Stimulated activated CD4-positive, alpha-beta T cell treated with anti-CD3 and anti-CD28 coated beads, TNF-alpha, amount 100 ng/mL, for 1 hour (primary cell): ENCODE measurements at places on chromosomes 4 and X.

DNA sequence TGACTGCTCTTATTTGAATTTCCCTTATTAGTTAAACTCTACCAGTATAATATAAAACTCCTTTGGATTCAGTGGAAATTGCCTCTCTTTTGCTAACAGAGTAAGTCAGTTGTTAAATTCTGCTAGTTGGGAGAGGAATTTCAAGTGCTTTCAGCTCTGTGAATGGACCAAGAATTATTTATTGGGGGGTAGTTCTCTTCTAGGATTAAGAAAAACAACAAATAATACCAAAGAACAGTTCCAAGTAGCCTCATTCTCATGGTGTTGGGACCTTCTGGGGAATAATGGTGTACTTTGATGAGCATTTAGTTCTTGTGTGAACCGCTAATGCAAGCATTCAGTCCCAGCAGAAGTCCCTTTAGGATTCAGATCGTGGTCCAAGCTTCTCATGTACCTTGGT lies 11.6 kb downstream of the SPARCL1 start:
- no peak for DNase-seq

DNA sequence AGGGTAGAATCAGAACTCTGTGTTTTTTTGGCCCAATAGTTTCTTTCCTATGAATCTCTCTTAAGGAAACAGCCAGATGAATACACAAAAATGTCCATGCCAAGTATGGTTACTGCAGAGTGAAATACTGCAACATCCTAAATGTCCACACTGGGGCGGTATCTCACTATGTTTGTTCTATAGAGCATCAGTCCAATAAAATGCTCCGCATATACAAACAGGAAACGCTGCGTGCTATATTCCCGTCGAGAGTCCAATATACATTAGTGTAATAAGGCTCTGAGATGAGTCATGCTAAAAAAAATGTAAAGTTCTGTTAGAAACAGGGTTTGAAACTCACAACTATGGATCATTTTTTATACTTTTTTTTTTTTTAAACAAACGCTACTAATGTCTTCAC lies 72.9 kb upstream of the ENOX2 start:
- DNase-seq: no peak

- no peak for DNase-seq
Measured at GRCh38 chrX:17323397-17323796, 51.6 kb upstream of the NHS start.

DNA sequence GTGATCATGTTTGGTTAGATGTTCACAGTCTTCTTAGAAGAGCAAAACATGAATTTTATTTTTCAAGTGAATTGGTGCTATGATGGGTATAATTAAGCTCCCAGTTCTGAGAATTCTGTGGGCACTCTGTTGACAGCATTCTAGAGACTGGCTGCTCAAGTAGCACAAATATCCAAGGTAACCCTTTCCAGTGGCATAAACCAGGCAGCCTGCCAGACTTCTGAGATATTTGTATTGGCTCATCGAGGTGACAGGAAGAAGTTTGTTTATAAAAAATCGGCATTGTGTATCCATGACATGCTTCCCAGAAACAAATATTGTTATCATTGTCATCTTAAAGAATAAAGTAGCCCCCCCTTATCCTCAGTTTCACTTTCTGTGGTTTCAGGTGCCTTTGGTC lies 28.3 kb downstream of the LANCL3 start:
- no peak for DNase-seq

GRCh38 chr4:122710434-122711308 lies 21.8 kb upstream of the BBS12 start:
- DNase-seq: no peak

DNA sequence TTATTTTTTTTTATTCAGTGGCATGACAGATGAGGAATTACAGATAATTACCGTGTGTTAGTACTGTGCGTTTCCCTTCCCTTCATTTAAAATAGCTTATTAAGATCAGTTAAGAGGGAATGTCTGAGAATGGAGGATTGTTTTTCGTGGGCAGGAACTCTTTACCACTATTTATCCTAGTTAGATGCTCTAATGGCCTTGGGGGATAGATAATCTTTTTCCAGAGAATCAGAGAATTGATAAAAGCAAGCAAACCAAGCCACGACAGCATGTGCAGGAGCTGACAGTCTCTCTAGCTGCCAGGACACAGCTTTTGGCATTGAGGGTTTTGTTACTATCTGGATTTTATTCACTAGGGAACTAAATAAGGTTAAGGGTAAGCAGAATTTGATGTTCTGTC lies 128.7 kb downstream of the DCLK2 start:
- DNase-seq: no peak

DNA sequence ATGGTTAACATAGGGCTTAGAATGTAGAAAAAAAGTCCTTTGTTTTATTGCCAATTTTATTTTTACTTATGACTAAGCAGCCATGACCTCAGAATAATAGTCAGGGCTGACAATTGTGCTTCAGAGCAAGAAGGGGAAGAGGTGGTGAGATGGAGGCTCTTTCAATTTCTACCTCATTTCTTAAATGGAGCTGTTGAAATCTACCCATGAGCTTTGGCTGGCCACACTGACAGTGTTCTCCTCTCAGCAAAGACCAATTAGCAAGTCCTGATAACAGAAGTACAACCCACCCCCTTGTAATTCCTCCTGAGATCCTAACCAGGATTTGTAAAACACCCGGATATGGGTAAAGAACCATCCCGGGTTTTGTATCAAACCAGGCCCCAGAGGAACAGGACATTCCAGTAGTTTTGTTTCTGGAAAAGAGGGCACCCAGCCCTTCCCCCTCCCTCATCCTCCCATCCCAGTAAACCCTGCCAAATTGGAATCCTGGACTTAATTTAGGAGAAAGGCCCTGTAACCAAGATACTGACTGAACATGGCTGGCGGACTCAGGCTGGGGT lies at the start of gene HEPH:
Gene HEPH (plus strand): TSS at position 399 of the 563 bp plus-strand sequence. CDS start 6,324 bp downstream, outside the sequence.
- no peak for DNase-seq

- DNase-seq: peak; percentile 20
Measured at GRCh38 chrX:72131317-72132294, at the start of gene RTL5. Gene RTL5, minus strand, starts transcription at chrX:72131915.

DNA sequence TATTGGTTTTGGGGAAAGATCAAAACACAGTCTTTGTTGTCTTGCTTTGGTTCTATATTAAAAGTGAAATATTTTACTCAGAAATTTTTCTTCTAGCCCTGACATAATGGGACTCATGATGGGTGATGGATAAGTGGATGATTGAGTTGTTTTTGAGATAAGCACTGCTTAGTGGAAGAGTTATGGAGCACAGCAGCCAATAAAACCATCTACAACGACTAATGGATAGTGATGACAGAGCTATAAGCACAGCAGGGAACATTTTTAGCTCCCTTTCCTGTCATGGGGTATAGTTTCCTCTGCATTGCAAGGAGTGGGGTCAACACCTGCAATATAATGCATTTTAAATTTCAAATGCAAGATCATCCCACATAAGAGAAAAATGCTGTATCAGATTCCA lies 812.4 kb downstream of the STPG2 start:
- no peak for DNase-seq

DNA sequence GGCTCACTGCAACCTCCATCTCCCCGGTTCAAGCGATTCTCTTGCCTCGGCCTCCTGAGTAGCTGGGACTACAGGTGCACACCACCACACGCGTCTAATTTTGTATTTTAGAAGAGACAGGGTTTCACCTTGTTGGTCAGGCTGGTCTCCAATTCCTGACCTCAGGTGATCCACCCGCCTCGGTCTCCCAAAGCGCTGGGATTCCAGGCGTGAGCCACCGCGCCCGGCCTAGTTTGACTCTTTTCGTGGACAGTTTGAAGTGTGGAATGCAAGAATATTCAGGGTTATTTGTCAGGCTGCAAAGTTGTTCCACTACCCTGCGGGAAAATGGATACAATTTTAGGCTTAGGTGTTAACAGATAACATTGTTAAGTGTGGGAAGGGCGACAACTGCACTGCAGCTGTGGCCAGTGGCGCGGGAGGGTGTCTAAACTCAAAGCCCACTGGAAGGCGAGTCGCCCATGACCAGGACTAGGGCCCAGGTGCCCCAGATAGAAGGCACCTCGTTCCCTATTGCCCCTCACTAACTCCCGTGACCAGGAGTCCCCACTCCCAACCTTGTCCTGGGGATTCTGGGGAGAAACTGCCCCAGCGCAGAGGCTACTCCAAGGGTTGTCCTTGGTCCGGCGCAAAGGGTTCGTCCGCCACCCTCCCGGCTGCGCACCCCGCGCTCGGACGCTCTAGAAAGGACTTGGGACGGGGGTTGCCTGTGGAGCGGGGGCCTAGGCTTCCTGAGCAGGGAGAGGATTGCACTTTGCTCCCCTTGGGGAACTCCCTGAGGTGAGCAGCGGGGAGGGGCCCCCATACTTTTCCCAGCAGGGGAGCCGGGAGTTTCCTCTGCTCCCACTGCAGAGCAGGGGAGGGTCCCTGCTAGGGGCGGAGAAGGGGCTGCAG lies 1.1 kb upstream of the CD99 start:
- DNase-seq: no peak

- no peak for DNase-seq
Measured at GRCh38 chr4:41260116-41260733, 3.5 kb downstream of the UCHL1 start.

GRCh38 chr4:77650787-77651186 lies 45.2 kb downstream of the CXCL13 start:
- DNase-seq: no peak

- no peak for DNase-seq
Measured at GRCh38 chrX:112012360-112012759, 70.2 kb downstream of the TRPC5 start.

DNA sequence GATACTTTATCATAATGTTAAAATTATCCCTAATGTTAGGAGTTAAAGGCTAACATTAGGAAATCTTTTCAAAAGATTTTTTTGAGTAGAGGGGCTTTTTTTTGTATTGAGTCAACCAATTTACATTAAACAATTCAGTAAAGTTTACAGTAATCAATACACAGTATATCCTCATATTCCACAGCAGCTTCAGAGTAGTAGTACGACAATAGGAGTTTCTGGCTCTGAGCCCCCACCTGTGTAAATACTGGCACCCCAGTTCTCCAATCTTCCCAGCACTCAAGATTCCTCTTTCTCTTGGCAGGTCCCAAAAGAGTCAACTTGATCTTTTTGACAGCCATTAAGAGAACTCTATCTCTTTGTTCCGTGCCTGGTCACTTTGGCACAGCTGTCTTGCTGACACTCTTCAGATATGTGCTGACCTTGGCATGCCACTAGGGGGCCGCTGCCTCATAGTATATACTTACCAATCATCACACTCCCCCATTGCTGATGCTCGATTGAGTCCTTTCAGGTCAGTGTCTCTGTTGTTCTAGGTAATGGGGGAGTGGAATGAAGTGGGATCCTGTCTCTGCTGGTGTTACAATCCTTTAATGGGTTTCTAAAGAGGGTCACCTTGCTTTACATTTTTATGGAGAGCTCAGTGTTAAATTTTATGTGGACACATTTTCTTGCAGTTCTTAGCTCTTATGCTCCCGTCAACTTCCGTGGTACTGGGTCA lies 19.5 kb upstream of the CCNI start:
- peak; percentile 13 for DNase-seq

- DNase-seq: no peak
Measured at GRCh38 chr4:5198656-5199541, 147.6 kb downstream of the STK32B start.

DNA sequence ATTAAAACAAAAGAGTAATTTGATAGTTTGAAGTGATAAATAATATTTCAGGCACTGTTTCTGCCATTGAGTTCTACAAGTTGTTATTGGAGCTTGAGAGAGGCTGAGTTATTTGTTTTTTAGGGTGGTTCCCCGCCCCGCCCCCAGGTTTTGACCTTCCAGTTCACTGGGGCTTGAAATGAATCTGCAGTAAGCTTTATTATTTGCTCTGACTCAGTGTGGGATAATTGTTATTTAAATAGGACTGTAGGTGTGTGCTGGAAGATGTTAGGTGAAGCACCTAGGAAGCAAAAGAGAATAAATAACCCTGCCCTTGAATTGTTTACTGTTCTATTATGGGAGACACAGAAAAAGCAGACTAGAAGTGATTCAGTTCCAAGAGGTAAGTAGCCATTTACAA lies 81.2 kb upstream of the KCNIP4 start:
- no peak for DNase-seq

- DNase-seq: no peak
Measured at GRCh38 chrX:12052109-12052508, 86.2 kb upstream of the FRMPD4 start.

DNA sequence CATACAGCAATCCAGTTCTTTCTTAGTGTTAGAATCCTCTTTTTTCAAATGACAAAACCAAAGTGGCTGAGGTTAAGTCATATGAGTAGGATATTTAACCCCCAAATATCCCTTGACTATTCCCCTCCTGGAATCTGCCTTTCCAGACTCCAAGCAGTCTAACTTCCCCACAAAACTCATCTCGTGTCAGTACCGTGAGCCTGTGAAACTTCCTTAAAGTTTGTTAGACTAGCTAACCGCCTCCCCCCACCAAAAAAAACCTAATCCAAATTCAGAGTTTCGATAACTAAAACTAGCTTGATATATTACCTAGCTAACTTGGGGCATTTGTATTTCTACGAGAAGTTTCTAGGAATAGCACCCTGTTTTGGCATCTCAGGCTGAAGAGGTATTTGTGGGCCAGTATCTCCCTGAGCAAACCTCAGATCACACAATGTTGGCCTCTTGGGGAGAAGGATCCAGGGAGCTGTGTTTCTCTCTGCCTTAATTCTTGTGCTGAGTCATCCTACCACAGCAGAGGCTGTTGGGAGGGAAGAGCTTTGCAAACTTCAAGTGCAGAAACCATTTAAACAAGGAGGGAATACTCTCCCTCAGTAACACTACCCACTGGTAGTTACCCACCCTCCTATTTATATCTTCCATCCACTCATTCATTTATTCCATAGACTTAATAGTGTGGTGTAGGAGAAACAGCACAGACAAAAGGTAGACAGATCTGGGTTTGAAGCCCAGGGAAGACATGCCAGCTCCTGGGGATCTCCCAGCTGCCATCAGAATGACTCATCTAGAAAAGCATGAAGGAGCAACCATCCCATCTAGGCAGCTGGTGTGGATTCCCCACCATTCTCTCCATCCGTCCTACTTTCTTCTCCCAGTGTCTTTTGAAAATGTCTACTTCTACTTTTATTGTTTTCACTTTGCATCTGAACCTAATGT lies 39.3 kb upstream of the TXK start:
- DNase-seq: no peak
